ENCODE measurements at places on chromosomes 13 and 19.

DNA sequence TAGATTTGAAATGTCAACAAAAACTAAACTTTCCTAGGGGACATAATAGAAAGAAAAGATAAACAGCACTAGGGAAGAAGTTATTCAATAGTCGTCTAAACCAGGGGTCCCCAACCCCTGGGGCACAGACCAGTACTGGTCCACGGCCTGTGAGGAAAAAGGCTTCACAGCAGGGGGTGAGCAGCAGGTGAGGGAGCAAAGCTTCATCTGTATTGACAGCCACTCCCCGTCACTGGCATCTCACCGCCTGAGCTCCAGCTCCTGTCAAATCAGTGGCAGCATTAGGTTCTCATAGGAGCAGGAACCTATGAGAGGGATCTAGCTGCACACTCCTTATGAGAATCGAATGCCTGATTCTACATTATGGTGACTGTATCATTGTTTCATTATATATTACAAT, 382.7 kb downstream of the MYO16 start:
- DNase-seq: no peak

DNA sequence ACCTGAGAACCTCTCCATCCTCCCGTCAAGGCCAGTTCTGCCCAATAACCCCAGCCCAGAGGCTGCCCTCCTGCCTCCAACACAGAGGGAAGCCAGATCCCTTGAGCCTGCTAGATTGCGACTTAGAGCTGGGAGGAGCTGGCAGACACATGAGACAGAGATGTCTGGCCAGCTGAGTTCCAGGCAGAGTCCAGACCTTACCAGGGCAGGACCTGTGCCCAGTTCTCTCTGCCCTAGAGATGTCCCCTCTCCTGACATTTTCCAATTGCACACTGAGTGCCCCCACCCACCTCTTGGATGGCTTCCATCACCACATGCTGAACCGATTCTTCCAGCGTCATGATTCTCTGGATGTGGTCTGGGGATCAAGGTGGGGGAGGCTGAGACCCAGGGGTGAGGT, 3.0 kb downstream of the HOOK2 start:
- DNase-seq: no peak

DNA sequence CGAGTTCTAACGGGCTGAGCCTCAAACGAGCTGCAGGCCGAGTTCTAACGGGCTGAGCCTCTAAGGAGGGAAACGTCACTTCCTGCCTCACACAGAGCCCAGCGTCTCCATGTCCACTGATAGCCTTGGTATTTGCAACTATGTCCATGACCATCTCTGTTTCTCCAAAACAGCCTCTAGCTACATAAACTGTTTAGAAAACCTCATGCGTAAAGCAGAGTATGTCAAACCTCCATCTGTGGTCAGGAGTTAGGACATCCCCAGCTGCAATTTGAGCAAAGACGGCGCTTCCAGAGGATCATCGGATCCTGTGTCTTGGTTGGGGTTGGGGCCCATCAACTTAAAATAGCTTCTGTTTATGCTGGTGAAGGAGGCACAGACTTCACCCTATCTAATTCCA, 20.8 kb downstream of the RASA3 start:
- peak; percentile 58 for DNase-seq

GRCh38 chr19:8115805-8116396, 33.5 kb downstream of the FBN3 start:
- DNase-seq: no peak

DNA sequence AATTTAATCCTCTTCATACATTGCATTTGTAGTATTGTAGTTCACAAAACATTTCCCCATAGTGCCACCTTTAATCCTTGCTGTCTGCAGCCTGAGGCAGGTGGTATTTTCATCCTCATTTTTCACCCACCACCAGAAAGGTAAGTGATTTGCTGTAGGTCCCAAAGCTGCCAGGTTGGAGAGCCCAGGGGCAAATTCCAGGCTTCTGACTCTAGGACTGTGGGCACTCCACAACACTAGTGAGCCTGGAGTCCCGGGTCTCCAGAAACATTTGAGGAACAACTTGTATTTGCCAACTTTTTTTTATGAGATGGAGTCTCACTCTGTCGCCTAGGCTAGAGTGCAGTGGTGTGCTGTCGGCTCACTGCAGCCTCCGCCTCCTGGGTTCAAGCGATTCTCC, 6.2 kb downstream of the ILF3 start:
- no peak for DNase-seq

- DNase-seq: no peak
Measured at GRCh38 chr19:55678121-55678671, 3.2 kb downstream of the EPN1 start.

DNA sequence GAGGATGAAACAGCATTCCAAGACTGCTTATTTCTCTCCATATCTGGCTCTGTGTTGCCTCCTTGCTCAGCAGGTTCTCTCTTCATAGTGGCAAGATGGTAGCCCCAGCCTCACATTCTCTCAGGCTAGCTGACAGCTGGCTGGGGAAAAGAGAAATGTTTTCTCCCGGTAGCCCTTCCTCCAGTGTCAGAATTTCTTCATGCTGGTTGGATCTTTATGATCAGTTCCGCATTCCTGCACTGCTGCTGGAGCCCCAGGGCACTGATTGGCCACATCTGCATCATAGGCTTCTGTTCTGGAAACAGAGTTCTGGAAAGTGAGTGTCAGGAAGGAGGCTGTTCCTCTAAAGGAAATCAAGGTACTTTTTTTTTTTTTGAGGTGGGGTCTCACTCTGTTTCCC, 24.6 kb downstream of the POP4 start:
- no peak for DNase-seq

- peak; percentile 18 for DNase-seq
Measured at GRCh38 chr19:8044018-8044417, 8.5 kb upstream of the CCL25 start.

- no peak for DNase-seq
Measured at GRCh38 chr19:41311613-41312012, 1.6 kb downstream of the CCDC97 start.

DNA sequence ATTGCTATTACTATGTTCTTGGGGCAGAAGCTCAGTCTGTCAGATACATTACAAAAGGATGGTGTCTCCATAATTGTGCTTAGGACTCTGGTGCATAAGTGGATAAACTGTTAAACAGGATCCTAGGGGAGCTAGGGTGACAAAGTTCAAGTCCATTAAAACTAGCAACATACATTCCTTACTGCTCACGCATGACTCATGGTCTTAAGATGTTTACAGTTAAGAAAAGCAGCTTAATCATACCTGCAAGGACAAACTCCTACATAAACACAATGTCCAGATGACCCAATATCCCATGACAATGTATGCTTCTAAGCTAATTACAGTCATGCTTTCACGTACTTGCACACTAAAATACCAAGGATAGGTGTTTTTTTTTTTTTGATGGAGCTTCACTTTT, 3.5 kb upstream of the ZNF701 start:
- peak; percentile 89 for DNase-seq

DNA sequence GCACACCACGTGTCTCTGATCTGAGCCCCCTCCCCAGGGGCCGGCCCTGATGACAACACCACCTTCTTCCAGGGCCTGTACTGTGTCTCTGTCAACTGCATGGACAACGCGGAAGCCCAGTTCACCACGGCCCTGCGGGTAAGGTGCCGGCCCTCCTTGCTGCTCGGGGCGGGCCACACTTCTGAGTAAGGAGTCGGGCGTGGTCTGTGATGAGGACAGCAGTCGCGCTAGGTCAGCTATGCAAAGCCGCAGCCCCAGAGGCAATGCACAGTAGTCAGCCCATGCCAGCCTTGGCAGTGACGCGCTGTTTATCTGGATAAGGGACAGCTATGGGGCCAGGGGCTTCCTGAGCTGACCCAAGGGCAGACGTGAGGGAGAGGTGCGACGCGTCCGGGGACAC, 24.6 kb downstream of the MAU2 start:
- DNase-seq: no peak

DNA sequence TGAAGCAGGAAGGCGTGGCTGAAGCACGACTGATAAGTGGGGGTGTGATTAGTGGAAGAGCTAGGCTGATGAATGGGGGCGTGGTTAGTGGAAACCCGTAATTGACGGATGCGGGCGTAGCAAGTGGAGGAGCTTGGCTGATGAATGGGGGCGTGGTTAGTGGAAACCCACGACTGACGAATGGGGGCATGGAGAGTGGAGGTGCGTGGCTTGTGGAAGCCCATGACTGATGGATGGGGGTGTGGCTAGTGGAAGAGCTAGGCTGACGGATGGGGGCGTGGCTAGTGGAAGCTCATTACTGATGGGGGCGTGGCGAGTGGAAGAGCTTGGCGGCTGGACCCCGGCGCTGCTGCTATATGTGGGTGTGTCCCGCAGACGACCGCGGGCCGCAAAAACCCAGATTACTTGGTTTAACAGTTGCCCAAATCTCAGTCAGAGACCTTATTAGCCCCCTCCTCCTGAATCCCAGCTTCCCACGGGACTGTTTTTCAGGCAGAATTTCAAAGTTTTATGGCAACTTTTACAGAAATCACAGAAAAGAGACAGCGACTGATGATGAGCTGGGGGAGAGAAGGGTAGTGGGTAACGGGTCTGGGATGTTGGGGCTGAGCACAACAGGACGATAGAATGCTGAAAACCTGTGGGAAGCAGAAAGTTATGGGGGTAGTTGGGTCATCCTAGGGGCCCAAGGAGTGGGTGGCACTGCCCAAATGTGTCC, 9.0 kb upstream of the MEIS3 start:
- DNase-seq: peak; percentile 96

DNA sequence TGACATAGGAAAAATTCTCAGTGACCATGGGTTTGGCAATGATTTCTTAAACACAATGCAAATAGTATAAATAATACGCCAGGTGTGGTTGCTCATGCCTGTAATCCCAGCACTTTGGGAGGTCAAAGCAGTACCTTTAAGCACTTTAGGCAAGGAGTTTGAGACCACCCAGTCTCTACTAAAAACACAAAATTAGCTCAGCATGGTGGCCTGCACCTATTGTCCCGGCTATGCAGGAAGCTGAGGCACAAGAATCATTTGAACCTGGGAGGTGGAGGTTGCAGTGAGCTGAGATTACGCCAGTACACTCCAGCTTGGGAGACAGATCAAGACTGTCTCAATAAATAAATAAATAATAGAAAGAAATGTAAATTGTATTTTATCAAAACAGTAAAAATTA, 356.5 kb upstream of the SLITRK6 start:
- DNase-seq: no peak

- DNase-seq: no peak
Measured at GRCh38 chr13:97233499-97233898, 11.4 kb downstream of the MBNL2 start.

DNA sequence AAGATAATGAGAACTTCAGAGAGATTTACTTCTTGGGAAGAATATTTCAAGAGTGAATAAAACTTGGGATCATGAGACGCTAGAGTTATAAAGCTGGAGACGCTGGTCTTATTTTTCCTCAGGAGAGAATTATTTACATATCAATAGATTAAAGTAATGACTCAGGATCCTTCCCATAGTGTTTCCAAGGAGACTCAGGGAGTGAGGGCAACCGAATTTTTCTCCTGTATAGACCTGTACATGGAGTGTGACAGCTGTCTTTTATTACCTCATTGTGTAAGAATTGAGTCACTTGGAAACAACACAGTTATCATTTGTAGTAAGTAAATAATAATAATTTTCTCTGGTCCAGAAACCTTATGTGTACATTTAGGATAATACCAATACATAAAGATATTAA, 1905.5 kb downstream of the OLFM4 start:
- DNase-seq: no peak

GRCh38 chr19:27671876-27672275, 1541.1 kb downstream of the UQCRFS1 start:
- DNase-seq: no peak

- DNase-seq: no peak
Measured at GRCh38 chr13:50892210-50892944, 17.2 kb upstream of the RNASEH2B start.

DNA sequence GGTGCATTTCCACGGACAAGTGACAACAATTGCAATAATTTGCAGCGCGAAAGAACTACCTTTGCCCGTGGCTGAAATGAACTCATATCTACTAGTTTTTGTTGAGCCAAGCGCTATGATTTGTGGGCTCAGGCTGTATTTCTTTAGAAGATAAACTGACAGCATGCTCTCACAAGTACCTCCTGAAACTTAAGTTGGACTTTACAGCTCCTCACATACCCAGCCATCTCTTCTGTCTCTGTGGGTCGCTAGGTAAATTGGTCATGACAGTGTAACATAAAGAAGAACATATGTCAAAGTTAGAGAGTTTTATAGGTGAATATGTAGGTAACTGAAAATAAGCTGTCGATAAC, 839 bp downstream of the COG6 start:
- DNase-seq: no peak

DNA sequence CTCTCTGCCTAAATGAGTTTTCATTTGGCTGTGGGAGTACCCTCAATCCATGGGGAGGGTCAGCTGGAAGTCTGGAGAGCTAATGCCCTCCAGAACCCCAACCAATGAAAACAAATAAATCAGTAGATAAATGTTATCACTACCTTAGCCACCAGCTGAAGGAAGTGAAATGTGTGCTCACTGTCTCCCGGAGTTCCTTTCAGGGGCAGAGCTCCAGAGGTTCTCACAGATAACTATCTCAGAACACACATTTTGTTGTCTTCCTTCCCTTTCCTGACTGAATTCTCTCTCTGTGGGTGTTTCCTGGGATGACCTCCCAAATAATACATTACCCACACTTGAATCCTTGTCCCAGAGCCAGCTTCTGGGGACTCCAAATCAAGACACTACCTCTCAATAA, 779.6 kb downstream of the DIAPH3 start:
- no peak for DNase-seq

DNA sequence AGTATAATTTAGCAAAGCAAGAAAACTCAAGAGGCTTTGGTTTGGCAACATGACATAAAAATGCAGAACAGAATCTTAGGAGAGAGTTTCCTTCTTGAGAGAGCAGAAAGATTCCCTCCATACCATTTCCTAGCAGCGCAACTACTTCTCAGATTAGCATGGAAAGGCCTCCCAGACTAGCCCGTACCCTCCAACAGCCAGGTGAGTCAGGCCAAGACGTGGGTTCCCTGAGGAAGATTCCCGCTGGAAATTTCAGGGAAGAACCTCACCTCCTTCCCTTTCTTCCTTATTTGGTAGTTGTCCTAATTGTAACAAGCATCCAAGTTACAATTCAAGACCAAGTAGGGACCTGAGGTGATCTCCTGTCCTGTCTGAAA, 12.3 kb downstream of the COL4A2 start:
- DNase-seq: no peak

GRCh38 chr19:47227352-47228167, 3.4 kb downstream of the BBC3 start:
- DNase-seq: peak; percentile 95

DNA sequence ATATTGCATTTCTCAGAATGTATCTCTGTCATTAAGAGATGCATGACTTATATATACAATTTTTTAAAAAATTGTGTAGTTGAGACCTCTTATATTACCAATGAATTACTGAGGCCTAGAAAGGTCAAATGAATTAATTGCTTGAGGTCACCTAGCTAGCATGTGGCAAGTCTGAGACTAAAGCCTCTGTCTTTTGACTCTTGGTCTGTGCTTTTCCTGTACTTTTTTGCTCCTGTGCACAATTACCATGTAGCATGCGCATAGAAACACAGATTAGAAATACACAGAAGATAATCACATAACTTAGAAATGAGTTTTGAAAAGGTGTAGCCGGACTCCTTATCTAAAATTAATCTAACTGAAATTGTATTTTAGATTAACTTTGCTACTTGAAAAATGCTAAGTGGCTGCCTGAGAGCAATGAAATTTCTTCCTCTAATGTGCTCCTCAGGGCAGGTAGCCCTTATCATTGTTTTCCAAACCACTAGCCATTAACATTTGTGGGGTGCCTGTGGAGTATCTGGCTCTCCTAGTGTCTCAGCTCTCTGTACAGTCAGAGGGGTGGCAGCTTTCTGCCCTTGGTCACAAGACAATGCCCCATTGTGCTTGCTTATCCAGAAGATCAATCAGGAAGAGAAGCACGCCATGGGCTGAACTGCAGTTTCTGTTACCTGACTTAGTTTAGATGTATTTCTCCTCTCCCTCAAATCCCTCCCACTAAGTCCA, 119.6 kb downstream of the RFC3 start:
- DNase-seq: no peak
